ENCODE measurements at places on chromosomes 16 and 17. TPM values are rescaled to one million over a fixed set of nuclear protein-coding genes. Genes with fewer than 3 reads are reported as not detected.

The SEPTIN1 gene
- total RNA-seq, result 0.07 TPM

The TMC5 gene
- total RNA-seq, result 2.3 TPM

The CES4A gene
- 1.4 TPM for total RNA-seq

The BORCS6 gene
- total RNA-seq, result 4.1 TPM

The RASD1 gene
- 0.68 TPM for total RNA-seq
